Nasal cavity respiratory epithelium epithelial cell of viscerocranial mucosa (primary cell): ENCODE measurements at places on chromosomes 12 and 14. TPM values are rescaled to one million over a fixed set of nuclear protein-coding genes. Genes with fewer than 3 reads are reported as not detected.

TMTC1 gene
- 7.9 and 38.8 TPM in 2 replicates for total RNA-seq

KERA gene
- total RNA-seq: not detected in 2 replicates

KRT6B gene
- 369 and 1,719 TPM in 2 replicates for total RNA-seq

TMTC2 gene
- total RNA-seq: 12.0 and 22.6 TPM in 2 replicates

SOS2 gene
- 24.3 and 39.2 TPM in 2 replicates for total RNA-seq

TMPRSS12 gene
- total RNA-seq: not detected in 2 replicates

TAS2R14 gene
- 0.68 and 4.1 TPM in 2 replicates for total RNA-seq
